ENCODE measurements at places on chromosomes 16 and 17. TPM values are rescaled to one million over a fixed set of nuclear protein-coding genes. Genes with fewer than 3 reads are reported as not detected.
A peak's percentile ranks its signal among the peaks of the same experiment; 100 is the strongest.

Gene FLYWCH2
- total RNA-seq = 56.4 TPM

DNA sequence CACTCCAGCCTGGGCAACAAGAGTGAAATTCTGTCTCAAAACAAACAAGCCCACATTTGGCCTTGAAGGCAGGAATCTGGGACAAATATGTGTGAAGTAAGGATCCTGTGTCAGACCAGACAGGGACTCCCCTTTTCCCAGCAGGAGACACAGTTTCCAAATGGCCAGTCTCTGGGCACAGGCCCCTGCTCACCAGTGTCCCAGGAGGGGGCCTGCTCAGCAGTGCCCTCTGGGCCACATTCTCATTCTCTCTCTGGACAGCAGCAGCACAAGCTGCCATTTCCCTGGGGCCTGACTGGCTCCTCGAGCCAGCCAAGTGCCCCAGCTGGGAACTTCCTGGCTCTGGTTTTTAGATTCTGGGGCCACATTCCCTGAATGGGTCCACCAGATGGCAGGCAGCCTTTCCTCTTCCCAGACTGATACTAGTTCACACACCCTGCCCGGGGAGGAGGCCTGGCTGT, 11.7 kb upstream of the MNT start:
- peak; percentile 50 for DNase-seq

DNA sequence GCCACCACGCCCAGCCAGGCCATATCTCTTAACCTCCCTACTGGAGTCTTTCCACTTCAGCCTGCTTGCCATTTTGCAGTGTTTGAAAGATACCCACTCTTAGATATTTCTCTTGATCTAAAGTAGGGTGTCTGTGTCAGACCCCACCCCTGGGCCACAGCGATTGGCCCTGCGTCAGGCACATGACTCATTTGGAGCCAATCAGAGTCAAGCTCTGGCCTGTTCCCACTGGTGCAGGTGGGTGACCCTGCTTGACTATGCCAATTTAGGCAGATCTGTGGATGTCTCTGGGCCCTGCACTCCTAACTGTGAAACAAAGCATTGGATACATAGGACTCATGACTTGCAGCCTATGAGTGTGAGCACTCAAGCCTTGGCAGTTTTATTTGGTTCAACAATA, 27.6 kb downstream of the FOXL1 start:
- DNase-seq = no peak

Gene PPP1R1B
- 4.1 TPM for total RNA-seq

- DNase-seq = no peak
Measured at GRCh38 chr16:22188267-22188594, 17.8 kb upstream of the EEF2K start.

- no peak for DNase-seq
Measured at GRCh38 chr17:40510328-40510648, 8.9 kb upstream of the TNS4 start.

GRCh38 chr17:60594734-60595133, 5.3 kb upstream of the PPM1D start:
- no peak for DNase-seq

DNA sequence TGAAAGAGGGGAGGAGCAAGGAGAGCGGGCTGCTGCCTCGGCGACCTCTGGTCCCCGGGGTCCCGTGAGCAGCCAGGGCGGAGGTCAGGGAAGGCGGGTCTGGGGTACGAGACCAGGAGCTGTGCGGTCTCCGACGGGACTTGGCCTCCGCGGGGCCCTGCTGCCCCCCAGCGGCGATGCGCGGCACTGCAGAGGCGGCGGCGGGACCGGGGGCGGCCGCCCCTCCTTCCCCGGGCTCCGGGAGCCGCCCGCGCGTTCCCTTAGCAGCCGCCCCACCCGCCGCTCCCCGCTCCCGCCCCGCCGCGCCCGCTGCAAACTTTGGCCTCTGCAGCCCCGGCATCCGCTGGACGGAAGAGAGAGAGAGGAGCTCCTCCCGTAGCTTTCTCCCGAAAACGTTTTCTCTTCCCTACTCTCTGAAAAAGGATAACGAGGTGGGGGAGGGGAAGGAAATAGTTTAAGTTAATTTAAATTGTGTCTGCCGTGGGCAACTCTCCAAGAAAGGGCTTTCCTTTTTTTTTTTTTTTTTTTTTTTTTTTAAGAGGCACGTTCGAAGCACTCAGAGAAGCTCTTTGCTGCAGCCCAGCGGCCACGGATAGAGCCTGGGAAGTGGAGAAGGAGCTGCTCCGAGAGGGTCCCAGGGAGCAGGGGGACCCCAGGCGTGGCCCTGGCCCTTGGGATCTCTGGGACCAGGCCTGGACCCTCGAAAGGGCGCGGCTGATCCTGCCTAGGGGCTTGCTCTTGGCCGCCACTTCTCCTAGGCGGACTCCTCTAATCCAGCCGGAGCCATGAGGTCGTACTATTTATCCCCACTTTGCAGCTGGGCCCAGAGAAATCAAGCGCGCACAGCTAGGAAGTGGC, 43.2 kb downstream of the C16orf82 start:
- peak; percentile 59 for DNase-seq

DNA sequence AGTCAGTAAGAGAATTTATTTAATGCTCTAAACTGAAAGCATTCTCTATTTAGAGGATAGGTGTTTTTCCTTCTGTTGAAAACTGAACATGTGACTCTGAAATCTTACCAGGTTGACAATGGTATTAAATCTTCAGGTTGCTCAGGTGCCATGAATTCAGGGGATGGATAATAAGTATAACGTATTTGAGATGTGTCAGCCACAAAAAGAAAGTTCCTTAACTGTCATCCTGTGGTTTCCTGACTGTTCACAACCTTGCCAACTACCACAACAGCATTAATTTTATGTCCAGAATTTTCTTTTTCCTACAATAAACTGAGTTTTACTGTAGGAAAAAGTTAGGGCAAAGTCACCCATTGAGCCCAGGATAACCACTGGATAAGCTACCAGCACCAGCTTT, 243.3 kb upstream of the PSMD7 start:
- no peak for DNase-seq

Gene STX8
- 59.3 TPM for total RNA-seq

DNA sequence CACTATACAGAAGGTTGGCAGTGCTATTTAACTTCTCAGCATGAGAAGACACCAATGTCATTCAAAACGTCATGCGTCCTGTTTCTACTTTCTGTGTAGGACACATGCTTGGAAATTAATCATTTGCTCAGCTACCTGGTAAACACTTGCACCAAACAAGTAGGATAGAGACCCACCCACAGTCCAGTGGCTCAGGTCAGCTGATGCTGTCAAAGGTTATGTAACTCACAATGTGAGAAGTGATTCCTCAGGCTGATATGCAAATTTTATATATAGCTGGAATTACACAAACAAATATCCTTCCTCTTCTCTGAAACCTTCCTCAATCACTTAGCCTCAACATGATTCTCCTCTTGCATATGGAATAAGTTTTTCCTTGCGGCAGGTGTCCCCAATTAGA, 59.6 kb downstream of the ZZEF1 start:
- DNase-seq = no peak

Gene COQ9
- total RNA-seq = 40.0 TPM

Gene KRTAP2-3
- total RNA-seq = not detected

GRCh38 chr16:69798466-69798865, 36.3 kb downstream of the WWP2 start:
- DNase-seq = peak; percentile 30

DNA sequence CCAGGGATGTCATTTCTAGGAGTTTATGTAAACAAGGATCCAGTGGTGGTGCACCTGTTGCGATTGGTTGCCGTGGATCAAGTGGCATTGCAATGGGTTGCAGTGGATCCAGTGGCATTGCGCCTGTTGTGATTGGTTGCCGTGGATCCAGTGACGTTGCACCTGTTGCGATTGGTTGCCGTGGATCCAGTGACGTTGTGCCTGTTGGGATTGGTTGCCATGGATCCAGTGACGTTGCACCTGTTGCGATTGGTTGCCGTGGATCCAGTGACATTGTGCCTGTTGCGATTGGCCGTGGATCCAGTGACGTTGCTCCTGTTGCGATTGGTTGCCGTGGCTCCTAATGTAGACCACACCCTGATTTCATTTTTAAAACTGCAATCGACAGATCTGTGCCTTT, 56.2 kb upstream of the CRISPLD2 start:
- DNase-seq = no peak

Gene NPIPB2
- total RNA-seq = 0.63 TPM

DNA sequence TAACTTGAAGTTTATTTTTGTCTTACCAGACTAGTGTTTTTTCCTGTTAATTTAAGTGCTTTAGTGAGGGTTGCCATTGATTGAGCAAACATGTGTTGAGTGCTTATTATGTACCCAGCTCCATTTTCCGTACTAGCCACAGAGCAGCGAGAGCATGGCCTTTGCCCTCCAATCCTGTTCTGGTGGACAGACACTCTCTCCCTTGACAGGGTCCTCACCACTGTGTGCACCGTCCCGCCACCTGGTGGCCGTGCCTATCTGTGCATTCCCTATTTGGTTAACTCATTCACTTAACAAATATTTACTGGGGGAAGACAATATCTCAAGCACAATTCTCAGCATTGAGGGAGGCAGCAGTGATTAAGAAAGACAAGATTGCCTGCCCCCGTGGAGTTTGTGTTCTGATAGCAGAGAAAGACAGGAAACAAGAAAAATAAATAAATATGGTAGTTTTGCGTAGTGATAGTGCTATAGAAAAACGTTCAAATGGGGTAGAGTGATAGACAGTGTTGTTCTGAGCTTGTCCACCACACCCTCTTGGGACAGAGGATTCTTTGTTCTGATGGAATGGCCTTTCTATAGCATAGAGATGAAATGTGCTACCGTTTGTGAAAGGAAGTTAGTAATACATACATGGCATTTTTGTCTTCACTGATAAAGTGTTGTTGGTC, 13.0 kb downstream of the CDH13 start:
- DNase-seq = peak; percentile 56

- DNase-seq = no peak
Measured at GRCh38 chr16:1790261-1790610, 3.3 kb downstream of the IGFALS start.

Gene TMEM235
- total RNA-seq = not detected

GRCh38 chr17:52673791-52674190, 515.3 kb upstream of the CA10 start:
- no peak for DNase-seq

Gene GFAP
- total RNA-seq = not detected

GRCh38 chr17:28737770-28738679, 5.8 kb upstream of the TRAF4 start:
- DNase-seq = no peak

Gene MAF
- 24.1 TPM for total RNA-seq

DNA sequence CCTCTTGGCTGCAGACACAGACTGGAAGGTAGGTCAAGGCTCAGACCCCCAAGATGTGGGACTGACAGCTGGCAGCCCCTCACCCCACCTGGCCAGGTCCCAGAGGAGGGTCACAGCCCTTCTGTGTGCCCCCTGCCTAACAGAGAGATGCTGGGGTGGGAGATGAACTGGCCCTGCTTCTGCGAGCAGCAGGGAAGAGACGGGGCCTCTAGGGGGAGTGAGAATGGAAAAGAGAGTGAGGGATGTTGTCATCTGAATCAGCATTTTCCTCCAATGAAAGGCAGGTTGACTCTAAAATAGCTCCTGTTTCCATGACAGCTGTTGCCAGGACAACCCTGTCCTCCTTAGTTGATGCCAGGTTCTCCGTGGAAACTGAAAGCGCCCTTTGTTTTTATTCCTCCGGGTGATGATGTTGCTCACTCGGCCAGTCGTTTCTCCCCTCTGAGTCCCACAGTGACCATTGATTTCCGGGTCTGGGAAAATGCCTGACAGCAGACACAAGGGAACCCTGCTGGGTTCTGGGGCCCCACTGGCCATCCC, 4.9 kb upstream of the NDRG4 start:
- peak; percentile 98 for DNase-seq

- peak; percentile 83 for DNase-seq
Measured at GRCh38 chr17:75633486-75634375, 497 bp downstream of the SMIM5 start.

- DNase-seq = no peak
Measured at GRCh38 chr16:14449334-14449733, 180.7 kb downstream of the PARN start.

DNA sequence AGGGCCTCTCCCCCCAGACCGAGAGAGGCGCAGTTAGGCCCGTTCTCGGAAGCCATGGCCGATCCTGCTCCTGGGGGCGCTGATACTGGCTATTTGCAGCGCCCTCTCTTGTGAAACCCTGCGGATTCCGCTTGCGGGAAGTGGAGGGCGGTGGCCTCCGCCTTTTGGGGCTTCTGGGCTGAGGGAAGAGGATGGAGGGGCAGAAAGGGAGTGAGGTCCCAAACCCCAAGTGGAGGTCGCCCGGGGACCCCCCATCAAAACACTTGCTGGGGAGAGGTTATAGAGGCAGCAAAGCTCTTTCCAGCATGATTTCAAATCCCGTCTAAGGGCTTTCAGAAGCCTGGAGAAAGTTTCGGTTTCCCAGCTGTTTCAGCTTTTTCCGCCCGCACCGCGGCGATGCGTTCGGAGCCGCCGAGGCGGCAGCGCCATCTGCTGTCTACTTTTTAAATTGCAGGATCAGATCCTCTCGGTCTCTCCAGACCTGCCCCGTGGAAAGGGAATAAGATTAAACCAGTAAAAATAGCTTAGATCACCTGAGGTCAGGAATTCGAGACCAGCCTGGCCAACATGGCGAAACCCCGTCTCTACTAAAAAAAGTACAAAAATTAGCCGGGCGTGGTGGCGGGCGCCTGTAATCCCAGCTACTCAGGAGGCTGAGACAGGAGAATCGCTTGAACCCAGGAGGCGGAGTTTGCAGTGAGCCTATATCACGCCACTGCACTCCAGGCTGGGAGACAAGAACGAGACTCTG, 15.8 kb downstream of the SNX20 start:
- DNase-seq = peak; percentile 76

Gene CRYM
- 2.0 TPM for total RNA-seq

DNA sequence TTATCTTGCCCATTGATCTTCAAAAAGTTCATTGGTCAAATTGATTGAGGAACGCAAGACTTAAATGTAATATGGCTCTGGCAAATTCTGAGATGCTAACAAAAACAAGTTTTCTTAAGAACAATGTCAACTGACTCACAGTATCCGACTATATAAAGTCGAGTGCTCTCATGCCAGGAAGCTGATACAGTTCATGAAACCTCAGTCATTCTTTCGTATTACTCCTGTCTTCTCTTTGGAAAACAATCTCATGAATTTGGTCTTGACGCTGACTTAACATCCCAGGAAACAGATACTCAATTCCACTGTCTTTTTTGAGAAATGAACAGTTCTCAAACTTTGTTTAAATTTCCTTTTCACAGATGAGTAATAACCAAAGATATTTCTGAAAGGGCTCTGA, 704.9 kb downstream of the MAF start:
- DNase-seq = no peak

Gene KIF1C
- total RNA-seq = 59.5 TPM

Gene SLC38A8
- total RNA-seq = not detected

DNA sequence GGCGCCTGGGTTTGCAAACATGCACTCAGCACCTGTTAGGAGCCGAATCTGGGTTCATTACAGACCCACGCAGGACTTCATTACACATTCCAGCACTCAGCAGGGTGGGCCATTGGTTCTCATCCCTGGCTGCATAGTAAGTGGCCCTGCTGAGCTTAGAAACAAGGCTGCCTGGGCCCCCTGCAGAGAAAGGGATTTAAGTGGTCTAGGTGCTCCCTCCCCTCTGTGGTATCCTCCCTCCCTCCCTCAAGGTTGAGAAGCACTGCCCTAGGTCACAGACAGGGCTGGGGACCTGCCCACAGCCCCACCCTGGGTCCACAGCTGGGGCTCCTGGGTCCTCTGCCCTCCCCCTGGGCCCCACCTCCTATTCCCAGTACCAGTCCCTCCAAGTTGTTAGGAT, 28.3 kb downstream of the WNT3 start:
- no peak for DNase-seq

Gene MYO15A
- total RNA-seq = 0.45 TPM
